ENCODE measurements at places on chromosomes 1 and 21.

DNA sequence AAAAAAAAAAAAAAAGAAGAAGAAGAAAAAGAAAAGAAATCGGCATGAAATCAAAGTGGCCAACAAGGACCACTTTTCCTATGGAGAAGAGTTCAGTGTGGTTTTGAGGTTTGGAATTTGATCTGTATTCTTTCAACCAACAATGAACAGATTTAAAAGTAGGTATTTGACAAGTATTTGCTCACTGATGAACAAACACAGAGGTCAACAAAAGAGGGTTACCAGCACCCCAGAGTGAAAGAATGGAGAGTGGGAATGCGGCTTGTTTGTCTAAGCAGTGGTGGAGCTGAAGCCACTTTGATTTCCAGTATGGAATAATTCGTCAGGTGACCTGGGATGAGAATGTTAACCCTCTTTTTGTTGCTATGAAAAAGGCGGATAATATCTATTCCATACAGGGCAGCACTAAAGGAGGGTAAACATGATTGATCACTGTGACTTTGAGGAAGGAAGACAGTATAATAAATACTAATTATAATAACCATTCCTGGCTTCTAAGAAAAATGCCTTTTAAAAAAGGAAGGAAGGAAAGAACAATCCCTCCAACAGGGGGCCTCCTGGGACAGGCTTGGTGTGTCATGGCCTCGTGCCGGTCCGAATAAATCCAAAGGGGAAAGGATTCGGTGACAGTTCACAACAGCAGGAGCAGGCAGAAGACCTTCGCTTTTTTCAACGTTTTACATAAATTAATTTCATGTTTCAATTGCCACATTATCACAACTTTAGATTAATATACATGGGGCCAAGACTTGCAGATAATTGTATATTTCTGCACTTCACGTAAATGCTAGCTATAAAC lies 37.2 kb upstream of the SIM2 start:
- DNase-seq, result no peak

DNA sequence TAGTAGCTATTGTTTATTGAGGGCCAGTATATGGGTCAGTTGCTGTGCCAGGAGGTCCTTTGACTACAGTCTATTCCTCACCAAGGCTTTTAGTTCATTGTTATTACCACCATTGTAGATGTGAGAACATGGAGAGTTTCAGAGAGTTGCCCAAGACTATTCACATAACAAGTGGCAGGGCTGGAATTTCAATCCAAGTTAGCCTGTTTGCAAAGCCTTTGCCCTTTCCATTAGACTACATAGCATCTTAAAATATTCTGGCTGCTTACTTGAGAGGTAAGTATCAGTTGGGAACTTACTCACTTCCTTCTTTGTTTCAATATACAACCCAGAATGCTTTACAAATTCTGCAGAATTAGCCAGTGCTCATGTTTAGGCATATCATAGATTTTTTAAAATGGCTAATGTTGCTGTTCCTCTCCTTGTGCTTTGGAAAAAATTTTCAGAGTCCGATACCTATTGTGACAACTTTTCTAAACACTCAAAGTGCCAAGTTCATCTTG lies 141.2 kb downstream of the FGGY start:
- no peak for DNase-seq

DNA sequence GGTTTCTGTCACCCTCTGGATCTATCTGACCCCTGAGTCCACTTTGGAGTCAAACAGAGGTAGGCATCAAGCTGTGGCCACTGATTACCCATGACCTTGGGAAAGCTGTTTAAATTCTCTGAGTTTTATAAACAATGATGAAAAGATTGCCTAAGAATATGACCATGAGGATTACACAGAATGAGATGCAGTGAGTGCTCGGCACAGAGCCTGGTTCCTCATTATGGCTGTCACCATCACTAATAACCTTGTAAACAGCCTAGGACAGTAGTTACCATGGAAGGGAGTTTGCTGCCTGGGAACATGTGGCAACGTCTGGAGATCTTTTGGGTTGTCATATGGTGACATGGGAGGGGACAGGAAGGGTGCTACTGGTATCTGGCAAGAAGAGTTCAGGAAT lies 248.3 kb upstream of the KAZN start:
- no peak for DNase-seq

DNA sequence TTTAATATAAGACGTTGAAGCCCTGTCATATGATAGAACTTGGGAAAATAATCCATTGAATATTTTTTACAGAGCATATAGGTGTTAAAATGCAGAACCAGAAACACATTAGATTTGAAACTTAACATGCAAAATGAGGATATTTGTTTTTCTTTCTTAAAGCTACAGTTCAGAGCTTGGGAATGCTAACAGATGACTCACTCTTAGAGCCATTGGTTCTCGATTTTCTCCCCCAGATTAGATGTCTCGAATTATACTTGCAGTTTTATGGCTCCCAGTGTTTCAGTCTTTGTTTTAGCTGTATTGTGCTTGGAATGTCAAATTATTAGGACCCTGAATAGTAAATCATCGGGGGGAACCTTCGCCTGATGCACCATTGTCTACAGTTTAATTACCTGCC lies 575.7 kb upstream of the ZP4 start:
- no peak for DNase-seq

GRCh38 chr1:190908691-190909090 lies 431.0 kb upstream of the BRINP3 start:
- no peak for DNase-seq

DNA sequence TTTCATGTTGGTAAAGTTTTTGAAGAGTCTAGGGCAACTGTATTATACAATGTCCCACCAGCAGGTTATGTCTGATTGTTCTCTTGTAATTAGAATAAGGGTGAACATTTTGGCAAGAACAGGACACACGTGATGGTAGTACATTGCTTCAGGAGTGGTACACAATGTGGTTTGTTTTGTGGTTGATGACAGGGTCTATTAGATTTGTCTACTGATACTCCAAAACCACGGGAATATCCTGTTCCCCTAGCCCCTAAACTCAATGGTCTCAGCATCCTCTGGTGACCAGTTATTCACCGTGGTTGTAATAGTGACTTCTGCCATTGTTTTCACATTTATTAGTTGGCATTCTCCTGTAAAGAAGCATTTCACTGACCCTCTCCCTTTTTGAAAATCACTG lies 22.1 kb upstream of the ACTA1 start:
- no peak for DNase-seq

DNA sequence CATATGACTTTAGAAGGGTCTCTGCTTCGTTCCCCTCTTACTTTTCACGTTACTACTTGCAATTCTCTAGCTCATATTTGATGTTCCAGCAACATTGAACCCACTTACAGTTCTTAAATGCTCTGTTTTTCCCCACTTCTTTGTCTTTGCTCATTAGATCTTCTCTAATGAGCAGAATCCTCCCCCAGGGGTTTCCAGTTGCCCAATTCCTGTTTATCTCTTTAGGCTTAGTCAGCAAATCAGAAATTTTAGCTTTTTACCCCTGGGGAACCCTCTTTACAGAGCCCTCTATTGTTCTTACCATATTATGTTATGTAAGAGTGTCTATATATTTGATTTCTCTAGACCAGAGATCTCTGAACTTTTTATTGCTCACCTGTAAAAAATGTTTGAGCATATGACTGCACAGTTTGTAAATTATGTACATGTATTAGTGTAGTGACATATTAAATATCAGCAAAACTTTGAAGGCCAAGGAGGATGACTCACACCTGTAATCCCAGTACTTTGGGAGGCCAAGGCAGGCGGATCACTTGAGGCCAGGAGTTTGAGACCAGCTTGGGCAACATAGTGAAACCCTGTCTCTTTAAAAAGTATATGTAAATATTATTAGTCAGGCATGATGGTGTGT lies 71.4 kb downstream of the FNBP1L start:
- DNase-seq, result no peak

GRCh38 chr1:59714966-59715365 lies 99.8 kb upstream of the HOOK1 start:
- DNase-seq, result no peak

GRCh38 chr1:108615544-108615943 lies 45.3 kb downstream of the HENMT1 start:
- no peak for DNase-seq

DNA sequence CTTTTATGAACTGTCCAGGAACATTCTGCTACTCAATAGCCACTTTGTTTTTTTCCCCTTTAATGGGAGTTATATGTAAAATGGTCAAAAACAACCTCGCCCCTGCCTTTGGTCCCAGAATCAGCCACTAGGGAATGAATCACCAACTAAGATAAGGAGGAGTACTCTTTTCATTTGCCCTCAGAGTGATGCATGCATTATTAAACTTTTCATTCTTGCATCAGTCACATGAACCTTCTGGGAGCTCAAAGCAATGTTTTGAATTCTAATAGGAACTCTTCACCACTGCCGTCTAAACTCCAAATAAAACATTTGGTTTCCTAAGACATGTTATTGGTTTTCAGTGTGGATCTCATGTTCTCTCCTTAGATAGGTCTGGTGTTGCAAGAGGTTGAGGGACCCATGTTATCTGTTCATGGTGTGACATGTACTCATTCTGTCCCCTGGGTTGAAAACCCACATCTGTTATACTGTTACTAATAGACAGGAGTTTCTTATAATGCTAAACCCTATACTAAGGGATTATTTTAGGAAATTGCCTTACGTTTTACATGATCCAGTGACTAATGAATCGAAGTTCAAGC lies 17.8 kb upstream of the HSD17B7 start:
- no peak for DNase-seq

DNA sequence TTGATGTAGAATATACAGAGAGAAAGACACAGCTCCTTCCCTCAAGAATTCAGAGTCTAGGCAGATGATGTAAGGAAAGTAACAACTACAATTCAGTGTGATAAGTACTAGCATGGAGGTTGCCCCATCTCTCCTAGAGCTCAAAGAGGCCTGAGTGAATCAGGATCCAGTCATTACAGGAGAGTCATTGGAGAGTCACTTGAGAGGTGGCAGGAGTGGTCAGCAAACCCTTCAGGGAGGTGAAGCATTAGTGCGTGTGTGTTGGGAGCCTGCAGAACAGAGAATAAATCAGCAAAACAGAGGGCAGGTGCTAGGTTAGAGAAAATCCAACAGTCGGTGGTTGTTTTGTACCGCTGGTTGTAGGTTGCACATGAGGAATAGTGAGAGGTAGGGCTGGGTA lies 46.1 kb downstream of the GRIK1 start:
- no peak for DNase-seq

GRCh38 chr1:156599811-156600210 lies 1.5 kb downstream of the GPATCH4 start:
- DNase-seq, result no peak

- no peak for DNase-seq
Observed at GRCh38 chr1:64511044-64511443, 41.1 kb downstream of the CACHD1 start.

GRCh38 chr1:33849211-33849610 lies 14.7 kb upstream of the HMGB4 start:
- no peak for DNase-seq

DNA sequence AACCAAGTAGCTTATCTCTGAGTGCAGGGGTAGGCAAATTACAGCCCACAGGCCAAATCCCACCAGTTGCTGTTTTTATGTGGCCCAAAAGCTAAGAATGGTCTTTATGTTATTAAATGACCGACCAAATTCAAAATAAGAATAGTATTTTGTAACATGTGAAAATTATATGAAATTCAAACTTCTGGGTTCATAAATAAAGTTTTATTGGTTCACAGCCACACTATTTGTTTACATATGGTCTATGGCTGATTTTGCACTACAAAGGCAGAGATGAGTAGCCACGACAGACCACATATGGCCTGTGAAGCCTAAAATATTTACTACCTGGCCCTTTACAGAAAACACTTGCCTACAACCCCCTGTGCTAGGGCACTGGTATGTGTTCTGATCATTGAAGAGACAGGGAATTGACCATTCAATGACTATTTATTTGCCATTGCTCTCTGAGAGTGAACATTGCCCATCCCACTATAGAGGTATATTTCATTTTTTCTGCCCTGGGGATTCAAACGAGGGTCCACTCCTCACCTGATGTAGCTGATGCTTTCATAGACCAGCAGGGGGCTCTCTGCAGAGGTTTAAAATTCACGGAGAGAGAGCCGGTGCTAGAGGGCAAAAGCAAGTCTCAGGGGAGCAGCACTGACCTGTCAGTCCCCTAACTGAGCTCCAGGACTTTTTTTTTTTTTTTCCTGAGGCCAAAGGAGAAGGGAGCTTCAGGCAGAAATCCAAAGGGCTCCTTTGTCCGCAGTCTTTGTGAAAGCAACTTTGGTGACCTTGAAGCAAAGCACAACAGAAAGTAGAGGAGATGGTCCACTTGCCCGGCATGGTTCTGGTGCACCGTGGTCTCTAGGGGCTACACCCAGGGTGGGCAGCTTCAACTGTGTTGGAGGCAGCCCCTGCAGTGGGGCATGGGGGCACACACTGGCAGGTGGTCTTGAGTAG lies 7.3 kb upstream of the GNL2 start:
- DNase-seq, result no peak

GRCh38 chr1:171429137-171429536 lies 56.2 kb upstream of the PRRC2C start:
- DNase-seq, result no peak

DNA sequence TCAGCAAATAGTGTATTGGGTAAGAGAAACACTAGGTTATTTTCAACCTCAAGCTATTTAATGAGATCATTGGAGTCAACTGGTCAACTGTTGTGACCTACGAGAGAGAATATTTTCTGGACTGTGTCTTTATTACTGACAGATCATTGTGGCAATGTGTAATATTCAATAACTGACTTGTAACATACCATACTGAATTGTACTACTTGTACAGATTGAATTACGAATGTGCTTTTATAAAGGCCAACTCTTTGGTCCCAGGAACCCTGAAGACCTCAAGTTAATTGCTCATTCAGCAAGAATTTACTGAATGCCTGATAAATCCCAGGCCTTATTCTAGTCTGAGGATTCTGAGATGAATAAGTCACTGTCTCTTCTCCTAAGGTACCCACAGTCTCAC lies 56.1 kb upstream of the CAMK1G start:
- no peak for DNase-seq

DNA sequence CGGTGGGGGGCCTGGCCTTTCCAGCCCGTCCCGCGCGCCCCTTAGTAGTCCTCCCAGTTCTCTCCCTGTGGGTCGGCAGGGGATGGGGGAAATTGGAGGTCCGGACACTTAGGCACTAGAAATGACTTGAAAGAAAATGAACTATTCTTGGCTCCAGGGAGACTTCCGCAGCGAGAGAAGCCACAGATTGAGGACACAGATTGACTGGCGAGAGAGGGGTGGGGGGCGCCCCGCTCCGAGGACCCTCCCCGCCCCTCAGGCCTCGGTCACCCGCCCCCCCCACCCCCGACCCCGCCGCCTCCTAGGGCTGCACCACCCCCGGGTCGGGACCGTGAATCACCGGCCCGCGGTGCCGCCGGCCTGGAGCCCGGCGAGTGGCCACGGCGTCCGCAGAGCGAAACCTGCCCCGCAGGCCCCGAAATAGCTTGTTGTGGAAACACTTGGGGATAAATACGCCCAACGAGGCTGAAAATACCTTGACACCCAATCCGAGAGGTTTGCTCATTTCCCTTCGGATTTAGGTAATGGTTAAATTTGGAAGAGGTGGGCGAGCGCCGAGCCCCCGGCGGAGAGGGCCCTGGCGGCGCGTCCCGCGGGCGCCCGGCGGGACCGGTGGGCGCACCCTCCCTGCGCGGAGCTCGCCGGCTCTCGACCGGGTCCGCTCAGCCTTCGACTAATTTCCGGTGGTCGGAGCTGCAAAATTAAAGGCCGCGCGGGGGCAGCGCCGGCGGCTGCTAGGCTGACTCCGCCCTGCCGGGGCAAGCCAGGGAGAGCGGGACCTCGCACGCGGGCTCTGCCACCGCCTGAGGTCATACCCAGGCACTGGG lies at the start of gene GFI1:
TSS of gene GFI1 (minus strand) at position 675 of the 827 bp plus-strand sequence. CDS start 3,438 bp downstream, outside the sequence.
- DNase-seq, result no peak

GRCh38 chr1:235841938-235842545 lies 24.7 kb downstream of the LYST start:
- DNase-seq, result no peak

- no peak for DNase-seq
Observed at GRCh38 chr1:181097242-181097641, 8.7 kb downstream of the IER5 start.

- no peak for DNase-seq
Observed at GRCh38 chr1:167761400-167761799, 39.6 kb downstream of the MPZL1 start.
